ENCODE measurements at places on chromosomes 4 and X. TPM values are rescaled to one million over a fixed set of nuclear protein-coding genes. Genes with fewer than 3 reads are reported as not detected.

DMRTC1 gene
- total RNA-seq = not detected

GRCh38 chr4:19380600-19380999 lies 871.1 kb upstream of the SLIT2 start:
- no peak for DNase-seq

DNA sequence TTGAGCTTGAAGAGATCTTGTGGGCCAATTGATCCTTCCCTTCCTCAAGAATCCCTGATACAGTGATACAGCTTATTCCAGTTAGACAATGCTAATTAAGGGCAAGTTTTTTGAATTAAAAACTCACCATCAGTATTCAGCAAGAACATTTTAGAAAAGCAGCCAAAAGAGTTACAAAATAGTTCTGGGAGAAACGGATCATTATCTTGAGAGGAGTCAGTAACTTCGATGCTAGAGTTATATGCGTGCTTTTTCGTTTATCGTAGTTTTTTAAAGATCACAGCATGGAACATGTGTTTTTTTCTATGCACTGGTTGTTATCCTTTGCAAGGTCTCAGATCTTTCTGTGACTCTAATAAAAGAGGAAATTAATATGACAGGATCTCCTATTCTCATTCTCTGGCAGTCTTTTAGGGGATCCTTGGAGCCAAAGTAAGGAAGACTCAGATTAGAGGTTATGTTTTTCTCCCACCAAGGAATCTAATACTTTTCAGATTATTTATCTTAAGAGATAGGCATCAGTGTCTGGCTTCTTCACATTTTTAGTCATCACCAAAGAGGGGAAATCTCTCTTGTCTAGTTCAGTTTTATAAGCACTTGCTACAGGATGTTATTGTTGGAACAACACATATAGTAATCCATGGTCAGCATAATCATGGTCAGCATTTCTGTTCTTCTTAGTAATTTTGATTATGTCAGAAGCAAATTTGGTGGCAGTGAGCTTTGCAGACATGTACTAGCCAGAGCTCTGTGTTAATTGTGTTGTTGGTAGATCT lies 109.7 kb downstream of the PDLIM5 start:
- no peak for DNase-seq

DNA sequence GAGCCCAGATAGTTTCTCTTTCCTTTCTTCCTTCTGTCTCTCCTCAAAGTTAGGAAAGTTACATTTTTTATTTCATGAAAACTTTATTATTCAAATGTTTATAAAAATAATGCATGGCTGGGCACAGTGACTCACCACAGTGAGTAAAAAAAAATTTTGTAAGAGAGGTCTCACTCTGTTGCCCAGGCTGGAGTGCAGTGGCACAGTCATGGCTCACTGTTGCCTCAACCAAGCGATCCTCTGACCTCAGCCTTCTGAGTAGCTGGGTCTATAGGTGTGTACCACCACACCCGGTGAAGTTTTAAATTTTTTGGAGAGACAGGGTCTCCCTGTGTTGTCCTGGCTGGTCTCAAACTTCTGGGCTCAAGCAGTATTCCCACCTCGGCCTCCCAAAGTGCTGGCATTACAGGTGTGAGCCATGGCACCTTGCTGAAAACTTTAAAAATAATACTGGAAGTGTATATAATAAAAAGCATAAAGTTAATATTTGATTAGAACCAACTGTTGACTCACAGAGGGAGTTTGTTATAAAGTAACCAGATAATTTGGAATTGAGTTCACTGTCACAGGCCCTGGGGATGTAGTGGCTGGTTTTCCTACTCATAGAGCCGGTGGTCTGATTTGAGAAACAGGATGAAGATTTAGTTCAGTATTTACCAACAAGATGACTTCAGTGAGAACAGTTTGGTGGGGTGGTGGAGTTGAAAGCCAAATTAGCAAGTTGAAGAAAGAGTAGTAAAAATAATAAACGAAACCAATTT lies 18.0 kb downstream of the CMC4 start:
- DNase-seq = no peak

DNA sequence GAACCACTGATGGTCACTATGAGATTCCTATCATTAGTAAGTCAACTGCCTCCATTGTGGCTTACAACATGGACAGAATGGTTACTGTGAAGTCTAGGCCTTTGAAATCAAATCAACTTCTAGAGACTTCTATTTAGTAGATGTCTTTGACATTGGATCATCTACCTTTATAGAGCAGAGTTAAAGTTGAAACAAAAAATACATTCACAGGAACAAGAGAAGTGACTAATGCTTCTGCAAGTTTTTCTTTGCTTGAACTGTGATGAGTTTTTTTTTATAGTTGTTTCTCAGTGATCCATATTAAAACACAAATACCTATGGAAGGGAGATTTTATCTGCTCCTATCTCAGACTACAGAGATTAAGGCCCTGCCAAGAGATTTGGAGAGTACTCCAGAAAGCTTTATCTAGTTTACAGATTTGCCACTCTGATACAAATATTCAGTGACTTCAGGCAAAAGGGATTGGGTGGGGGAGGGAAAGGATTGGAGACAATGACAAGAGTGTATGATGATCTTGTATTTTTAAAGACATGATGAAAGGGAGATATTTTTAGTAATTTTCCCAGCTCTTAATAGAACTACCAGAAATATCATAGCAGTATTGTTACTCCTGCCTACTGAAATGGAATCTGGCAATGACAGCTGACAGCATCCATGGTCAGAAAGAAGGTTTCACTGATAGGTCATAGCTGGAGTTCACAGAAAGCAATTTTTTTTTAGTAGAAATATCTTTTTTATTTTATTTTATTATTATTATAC lies 16.0 kb upstream of the EPGN start:
- no peak for DNase-seq

DNA sequence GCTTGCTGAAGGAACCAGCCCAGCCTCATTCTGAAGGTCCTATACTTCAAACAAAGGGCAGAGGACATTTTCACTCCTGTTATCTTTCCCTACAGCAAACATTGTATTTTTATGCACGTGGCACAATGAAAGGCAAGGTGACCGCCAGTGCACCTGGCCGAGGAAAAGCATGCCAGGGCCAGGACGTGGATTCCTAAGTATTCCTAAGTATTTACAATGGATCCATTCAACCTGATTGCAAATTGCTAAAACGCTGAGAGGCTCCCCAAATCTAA lies 127.9 kb upstream of the FTHL17 start:
- no peak for DNase-seq

DNA sequence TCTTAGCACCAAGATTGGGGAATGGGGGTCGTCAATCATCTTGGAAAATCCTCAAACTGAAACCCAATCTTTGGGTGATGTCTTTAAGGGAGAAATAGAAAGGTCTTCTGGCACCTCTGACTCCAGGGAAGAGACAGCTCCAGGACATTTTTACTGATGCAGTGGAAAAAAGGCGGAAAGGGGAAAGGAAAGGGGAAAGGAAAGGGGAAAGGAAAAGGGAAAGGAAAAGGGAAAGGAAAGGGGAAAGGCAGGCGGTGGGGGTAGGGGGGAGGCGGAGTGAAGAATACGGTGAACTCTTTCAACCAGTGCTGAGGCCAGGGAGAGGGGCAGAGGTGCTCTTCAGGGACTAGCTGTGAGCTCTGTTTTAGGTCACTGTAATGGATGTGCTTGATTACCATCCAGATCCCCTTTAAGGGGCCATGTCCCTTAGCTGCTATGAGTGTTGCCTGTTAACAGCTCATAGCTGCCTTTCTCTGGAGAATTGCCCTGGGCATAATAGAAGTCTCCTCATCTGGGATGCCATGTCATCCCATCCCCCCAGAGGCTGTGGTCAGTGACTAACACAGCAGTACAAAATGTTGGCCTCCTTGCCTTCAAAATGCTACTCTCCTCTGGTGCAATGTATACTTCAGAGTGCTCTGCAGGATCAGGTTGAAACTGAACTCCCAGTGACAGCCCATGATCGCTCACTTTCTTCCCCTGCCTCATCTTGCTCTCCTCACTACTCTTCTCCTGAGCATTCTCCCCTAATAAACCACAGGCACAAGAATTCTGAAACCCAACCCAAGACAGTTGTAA lies 92.4 kb upstream of the AP1S2 start:
- DNase-seq = no peak

DNA sequence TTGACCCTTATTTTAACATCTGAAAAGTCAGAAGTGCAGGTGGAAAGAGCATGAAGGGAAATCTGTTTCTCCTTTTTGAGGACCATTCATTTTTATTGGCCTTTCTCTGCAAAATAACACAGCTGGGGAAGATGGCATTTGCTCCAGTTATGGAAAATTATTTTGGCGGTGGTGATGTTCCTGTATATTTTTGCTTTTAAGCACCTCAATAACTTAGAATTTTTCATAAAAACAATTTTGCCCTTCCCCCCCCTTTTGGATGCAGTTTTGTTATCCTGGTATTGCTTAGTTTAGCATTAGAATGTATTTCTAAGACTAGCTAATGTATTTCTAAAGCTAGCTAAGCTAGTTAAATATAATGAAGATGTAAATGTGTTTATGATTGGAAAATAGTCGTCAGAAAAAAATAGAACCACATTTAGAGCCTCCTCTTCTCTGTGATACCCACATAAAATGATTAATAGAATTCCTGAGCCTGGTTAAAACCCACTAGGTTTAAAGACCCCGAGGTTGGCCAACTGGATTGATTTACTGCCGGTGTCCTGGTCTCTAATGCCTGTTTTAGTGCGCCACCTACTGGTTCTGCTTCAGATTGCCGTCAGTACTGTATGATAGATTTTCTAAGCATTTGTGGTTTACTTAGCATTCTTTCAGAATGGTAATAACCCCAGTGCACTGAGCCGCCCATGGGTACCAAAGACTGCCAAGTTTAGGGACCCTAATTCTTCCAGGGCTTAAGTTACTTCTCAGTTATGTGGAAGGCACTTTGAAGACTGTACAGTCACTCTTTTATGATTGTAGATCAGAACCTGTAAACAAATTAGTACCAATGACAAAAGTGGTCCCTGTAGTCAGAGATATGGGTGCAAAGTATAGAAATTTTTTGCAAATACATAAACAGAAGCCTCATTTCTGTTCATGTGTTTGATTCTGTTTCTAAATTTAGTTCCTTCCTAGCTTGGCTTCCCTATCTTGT lies 11.4 kb downstream of the KLF3 start:
- DNase-seq = no peak

ANKRD37 gene
- total RNA-seq = 8.6 TPM

SYNPO2 gene
- 12.3 TPM for total RNA-seq

GRCh38 chrX:21658746-21659145 lies 616 bp upstream of the KLHL34 start:
- no peak for DNase-seq

ARL9 gene
- total RNA-seq = 0.26 TPM

DNA sequence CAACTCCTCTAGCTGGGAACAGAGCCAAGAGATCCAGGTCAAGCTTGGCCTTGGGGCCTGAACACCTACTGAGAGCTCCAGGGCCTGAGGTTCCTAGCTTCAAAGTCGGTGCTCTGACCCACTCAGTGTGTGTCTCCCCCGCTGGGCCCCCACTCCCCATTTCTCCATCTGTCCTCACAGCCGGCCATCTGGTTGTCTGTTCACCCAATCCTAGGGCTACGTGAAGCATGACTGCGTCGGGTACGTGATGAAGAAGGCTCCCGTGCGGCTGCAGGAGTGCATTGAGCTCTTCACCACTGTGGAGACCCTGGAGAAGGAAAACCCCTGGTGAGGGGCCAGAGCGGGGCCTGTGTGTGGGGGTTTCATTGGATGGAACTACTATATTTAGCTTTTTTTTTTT lies 12.3 kb downstream of the USP11 start:
- DNase-seq = no peak

DNA sequence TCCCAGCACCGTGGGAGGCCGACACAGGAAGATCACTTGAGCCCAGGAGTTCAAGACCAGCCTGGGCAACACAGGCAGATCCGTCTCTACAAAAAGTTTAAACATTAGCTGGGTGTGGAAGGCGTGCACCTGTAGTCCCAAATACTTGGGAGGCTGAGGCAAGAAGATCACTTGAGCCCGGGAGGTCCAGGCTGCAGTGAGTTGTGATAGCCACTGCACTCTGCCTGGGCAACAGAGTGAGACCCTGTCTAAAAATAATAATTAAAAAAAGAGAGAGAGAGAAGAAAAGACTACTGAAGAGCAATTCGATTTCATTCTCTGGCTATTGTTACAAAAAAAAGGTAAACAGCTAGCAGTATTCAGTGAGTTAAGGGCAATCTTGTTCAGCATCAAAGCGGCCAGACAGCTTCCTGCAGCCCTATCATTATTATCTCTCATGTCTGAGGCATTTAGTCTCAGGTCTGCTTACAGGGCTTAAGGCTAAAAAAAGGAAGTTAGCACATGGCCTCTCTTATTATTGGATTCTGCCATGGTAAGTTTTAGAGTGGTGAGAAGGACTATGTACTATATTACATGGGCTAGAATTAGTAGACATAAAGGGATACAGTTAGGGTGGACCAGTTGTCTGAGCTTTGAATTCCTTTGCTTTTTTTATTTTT lies 37.9 kb downstream of the ARHGEF6 start:
- DNase-seq = no peak

DNA sequence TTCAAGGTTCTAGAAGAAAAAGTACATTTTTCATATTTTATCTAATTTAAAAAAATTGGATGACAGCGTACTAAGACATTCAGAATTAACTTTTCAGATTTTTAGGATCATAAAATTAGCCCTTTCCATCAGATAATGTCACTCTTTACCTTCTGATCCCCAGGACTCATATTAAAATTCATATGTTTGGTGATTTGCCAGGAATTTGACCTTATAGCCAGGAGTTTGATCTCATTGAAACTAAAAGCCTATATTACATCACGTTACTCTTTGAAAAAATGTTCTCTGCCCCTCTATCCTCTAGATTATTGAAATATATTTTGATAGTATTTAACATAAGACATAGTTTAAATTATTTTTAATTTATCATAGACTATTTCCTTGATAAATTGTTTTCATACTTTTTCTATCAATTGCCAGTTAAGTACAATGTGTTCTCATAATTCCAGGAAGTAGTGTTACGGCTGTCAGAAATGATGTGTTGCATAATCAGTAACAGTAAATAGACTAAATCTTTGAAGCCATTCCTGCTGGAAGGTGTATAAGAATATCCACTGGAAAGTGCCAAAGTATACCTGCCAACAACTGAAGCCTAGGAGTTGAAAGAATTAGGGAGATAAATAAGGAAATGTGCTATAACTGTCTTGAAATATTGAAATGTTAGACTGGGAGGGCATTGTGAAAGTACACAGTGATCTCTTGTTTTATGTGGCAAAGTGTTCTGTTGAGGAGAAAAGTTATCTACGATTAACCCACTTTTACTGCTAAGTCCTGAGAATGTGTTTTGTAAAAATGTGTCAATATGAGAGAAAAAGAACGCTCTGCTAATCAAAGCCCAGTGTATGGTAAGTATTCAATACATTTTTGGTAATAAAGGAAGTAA lies 32.9 kb upstream of the PDGFC start:
- DNase-seq = no peak

TSPAN7 gene
- total RNA-seq = 0.56 TPM

RRH gene
- not detected for total RNA-seq

TKTL2 gene
- not detected for total RNA-seq

DNA sequence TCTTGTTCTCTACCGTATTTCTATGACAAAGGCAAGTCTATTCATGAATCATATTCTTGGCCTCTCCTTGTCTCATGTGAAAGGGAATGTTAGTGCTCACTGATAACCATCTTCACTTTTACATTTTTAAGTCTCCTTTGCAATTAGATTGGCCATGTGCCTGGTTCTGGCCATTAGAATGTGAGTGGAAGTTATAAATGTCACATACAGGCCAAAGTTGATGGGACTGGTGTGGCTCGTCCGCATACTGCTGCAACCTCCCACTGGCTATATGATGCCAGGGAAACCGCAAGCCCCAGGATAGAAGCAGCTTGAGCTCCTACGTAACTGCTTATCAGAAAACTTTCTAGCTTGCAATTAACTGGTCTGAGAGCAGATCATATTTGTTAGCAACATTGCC lies 86.1 kb downstream of the MAGEC1 start:
- DNase-seq = no peak

- no peak for DNase-seq
Measured at GRCh38 chrX:15820106-15821073, 30.1 kb downstream of the ZRSR2 start.

GRCh38 chr4:8113611-8114377 lies 44.8 kb downstream of the ABLIM2 start:
- peak; percentile 71 for DNase-seq
